ENCODE measurements at places on chromosomes 13 and 19.

DNA sequence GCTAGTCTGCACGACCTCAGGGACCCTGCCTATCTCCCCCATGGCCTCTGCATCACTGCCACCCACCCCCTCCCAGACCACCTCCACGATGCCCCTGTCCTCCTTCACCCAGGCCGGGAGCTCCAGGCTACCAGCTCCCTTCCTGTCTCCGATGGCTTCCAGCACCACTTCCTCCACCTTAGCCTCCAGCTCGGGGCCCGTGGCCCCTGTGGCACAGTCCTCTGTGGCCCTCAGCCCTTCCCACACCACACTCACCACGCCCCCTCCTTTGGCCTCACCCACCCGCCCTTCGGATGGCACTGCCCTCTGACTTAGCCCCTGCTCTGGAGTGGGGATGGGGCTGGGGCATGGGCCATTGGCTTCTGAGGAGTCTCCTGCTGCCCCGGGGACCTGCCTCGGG, 7.2 kb downstream of the PALM3 start:
- DNase-seq, result no peak

GRCh38 chr13:42990291-42991232, 1.5 kb downstream of the EPSTI1 start:
- DNase-seq, result no peak

- no peak for DNase-seq
Measured at GRCh38 chr13:76965759-76966421, 17.6 kb downstream of the ACOD1 start.

DNA sequence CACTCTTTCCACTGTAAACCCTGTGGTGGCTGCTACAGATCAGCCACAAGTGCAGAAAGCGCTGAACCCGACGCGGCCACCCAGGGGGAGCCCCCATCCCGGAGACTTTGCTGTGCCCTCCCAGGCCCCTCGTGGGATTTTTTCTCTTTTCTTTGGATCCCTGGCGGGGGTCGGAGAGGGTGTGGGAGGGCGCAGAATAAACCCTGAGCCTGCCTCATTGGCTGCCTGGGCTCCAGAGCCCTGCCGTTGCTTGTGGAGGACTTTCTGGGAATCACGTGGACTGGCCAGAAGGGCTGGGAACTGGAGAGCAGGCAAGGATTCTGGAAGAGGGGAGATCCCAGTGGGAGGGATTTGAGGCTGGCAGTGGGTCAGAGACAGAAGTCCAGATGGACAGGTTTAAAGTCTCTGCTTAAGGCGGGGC, 24.9 kb downstream of the GADD45B start:
- DNase-seq, result no peak

GRCh38 chr13:102260256-102260655, 141.6 kb downstream of the FGF14 start:
- DNase-seq, result no peak

All from activated CD4-positive, alpha-beta T cell treated with anti-CD3 and anti-CD28 coated beads, Interleukin-2, amount 50 U/mL, for 48 hours (primary cell).